Activated T-helper 2 cell treated with anti-CD3 and anti-CD28 coated beads, Interferon-gamma antibody, Interleukin-2, Interleukin-4, amounts not matched to agents 10 μg/mL and 5 μg/mL and 100 μg/mL, durations not matched to agents 14 hours and 24 hours and 36 hours (primary cell): ENCODE measurements at places on chromosomes 3 and 15. TPM values are rescaled to one million over a fixed set of nuclear protein-coding genes. Genes with fewer than 3 reads are reported as not detected.
A peak's percentile ranks its signal among the peaks of the same experiment; 100 is the strongest.

EPHA3 gene
- not detected in 2 replicates for total RNA-seq

DNA sequence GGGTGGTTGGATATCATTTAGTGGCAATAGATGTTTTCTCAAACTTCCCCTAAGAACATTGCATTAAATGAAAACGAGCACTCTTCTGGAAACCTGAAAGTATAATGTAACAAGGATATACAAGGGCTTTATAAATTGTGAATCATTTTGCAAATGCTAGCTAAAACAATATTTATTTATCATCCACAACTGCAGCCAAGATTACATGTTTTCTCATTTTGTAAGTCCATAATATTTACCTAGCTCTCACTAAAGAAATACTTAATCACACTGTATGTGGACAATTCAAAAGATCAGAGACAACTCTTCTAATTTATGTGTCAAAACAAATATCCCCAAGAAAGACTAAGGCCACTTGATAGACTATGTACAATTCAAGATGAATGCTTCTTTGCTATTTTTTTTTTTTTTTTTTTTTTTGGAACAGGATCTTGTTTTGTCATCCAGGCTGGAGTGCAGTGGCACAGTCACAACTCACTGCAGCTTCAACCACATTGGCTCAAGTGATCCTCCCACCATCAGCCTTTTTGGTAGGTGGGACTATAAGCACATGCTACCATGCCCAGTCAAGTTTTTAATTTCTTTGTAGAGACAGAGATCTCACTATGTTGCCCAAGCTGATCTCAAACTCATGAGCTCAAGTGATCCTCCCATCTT lies 427.7 kb upstream of the THBS1 start:
- H3K27ac ChIP-seq, result no peak overlapping the region
- DNase-seq, result no peak
- H3K4me3 ChIP-seq, result no peak overlapping the region
- no peaks in the 10 kb centered on the region for H3K4me1 ChIP-seq

- peaks cover 13% of the 10 kb centered on the region for H3K4me1 ChIP-seq
- no peak overlapping the region for H3K27ac ChIP-seq
- H3K27me3 ChIP-seq, result peaks cover 39% of the 10 kb centered on the region
- H3K36me3 ChIP-seq, result no peaks in the 10 kb centered on the region
- H3K4me3 ChIP-seq, result no peak overlapping the region
- DNase-seq, result no peak
Observed at GRCh38 chr3:186613637-186614265, 891 bp downstream of the AHSG start.

- H3K27ac ChIP-seq, result no peak overlapping the region
- H3K4me1 ChIP-seq, result peaks cover 15% of the 10 kb centered on the region
- peaks cover 41% of the 10 kb centered on the region for H3K36me3 ChIP-seq
- no peaks in the 10 kb centered on the region for H3K27me3 ChIP-seq
- no peak overlapping the region for H3K4me3 ChIP-seq
Observed at GRCh38 chr15:90623854-90624253, 93.3 kb upstream of the BLM start.

DNA sequence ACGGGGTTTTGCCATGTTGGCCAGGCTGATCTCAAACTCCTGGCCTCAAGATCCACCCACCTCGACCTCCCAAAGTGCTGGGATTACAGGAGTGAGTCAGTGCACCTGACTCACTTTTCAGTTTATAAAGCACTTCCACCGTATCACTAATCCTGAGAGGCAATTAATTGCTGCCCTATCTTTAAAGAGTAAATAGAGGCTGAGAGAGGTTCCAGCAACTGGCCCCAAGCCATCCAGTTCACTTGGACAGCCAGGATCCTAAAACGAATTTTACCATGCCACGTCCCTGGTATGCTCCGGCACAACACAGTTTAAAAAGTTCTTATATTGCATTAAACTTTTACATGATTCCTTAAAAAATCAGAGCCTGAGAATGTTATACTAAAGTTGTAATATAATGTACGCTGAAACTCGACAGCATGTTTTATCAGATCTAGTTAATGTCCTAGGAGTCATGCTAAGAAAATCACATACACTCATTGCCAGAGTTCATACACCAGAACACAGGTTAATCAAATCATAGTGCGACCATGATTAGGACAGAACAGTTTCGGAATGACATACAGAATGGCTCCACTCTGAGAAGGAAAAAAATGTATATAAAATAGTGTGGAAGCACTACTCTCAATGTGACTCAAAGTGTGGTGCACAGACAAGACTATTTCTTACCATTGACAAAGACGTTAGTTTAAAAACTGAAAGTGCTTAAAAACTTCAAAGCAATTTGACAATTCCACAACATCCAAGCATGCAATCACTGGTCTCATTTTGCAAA lies 125.4 kb downstream of the ULK4 start:
- no peaks in the 10 kb centered on the region for H3K36me3 ChIP-seq
- no peak overlapping the region for H3K4me3 ChIP-seq
- peaks cover 8% of the 10 kb centered on the region for H3K4me1 ChIP-seq
- no peaks in the 10 kb centered on the region for H3K27me3 ChIP-seq

GRCh38 chr3:43298292-43298691 lies 12.0 kb downstream of the SNRK start:
- no peak for DNase-seq
- H3K27me3 ChIP-seq, result no peaks in the 10 kb centered on the region
- H3K4me3 ChIP-seq, result peak overlapping the region; percentile 32
- peak overlapping the region; percentile 18 for H3K27ac ChIP-seq
- peaks cover 63% of the 10 kb centered on the region for H3K4me1 ChIP-seq
- peaks cover 24% of the 10 kb centered on the region for H3K36me3 ChIP-seq

DNA sequence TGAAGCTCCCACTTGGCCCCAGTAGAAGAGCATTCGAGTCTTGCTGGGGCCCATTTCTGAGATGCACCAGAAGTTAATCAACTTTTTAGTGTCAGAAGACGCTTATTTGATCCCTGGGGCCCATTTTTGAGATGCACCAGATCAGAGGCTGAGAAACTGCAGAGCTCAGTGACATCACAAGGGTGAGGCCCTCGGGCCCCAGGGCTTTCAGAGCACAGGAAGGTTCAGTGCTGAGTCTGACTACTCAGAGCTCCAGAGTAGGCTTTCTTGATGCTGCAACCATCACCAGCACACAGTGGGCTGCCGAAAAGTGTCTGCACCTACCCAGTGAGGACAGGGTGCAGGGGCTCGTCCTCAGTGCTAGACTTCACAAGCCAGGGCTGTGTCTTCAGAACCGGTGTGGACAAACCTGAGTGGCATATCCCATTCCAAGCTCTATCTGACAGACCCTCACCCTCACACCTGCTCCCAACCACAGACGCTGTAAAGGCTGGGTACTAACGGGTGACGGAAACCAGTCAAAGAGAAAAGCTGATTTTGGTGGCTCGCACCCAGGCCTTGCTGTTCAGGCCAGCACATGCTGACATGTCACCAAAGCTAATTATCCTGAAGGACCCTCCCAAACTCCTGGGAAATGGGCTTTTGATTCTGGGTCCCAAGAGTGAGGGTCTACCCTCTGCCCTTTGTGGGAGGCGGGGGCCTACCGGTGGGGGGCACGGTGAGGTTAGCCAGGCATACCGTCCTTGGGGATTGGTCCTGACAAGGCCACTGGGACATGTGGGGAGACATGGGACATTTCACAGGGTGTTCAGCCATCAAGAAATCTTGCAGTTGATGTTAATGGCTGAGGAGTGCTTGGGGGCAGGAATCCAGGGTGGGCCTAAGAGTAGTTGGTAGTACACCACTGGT lies 83.0 kb downstream of the PDCD6IP start:
- no peak overlapping the region for H3K27ac ChIP-seq
- peaks cover 4% of the 10 kb centered on the region for H3K4me1 ChIP-seq
- H3K4me3 ChIP-seq, result no peak overlapping the region
- no peaks in the 10 kb centered on the region for H3K36me3 ChIP-seq
- peaks cover 2% of the 10 kb centered on the region for H3K27me3 ChIP-seq

DNA sequence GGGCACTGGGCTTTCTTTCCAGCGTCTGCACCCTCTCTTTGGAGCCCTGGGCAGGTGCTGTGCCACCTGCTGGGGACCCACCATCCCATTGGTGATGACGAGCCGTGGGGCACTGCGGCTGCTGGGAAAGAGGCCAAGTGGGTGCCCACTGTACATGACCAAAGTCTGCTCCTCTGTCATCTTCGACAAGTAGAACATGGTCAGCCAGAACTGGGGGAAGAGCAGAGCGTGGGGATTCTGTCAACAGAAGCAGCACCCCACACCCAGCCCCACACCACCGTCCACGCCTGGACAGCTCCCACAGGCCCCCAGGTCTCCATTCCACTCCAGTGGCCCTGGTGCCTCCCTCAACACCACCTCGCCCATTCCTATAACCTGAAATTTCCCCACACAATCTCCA lies 9.7 kb downstream of the UROC1 start:
- H3K4me1 ChIP-seq, result no peaks in the 10 kb centered on the region
- DNase-seq, result no peak
- H3K4me3 ChIP-seq, result no peak overlapping the region
- no peak overlapping the region for H3K27ac ChIP-seq

DNA sequence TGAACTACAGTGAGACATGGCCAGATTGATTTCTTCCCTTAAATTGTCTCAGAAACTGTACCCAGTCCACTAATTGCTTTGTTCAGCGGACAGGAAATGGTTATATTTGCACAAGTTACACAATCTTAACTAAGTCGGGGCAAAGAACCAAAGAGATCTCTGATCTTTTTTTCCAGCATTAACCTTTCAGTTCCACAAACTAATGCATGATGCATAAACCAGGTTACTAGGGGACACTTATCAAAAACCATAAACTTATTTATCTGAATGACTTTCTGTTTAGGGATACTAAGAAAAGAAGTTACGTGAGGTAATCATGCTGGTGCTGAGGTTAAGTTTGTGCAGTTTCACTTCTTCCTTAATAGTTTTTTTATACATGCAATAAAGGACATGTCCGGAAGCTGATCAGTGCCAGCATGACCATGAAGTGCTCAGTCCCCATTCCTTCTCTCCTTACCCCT lies 22.4 kb downstream of the FNDC3B start:
- no peak overlapping the region for H3K27ac ChIP-seq
- no peak overlapping the region for H3K4me3 ChIP-seq
- H3K36me3 ChIP-seq, result peaks cover 20% of the 10 kb centered on the region
- no peaks in the 10 kb centered on the region for H3K27me3 ChIP-seq
- peaks cover 41% of the 10 kb centered on the region for H3K4me1 ChIP-seq

GRCh38 chr3:20121088-20121487 lies 64.9 kb downstream of the SGO1 start:
- peaks cover 2% of the 10 kb centered on the region for H3K4me1 ChIP-seq
- H3K4me3 ChIP-seq, result no peak overlapping the region
- DNase-seq, result no peak
- no peak overlapping the region for H3K27ac ChIP-seq
- H3K36me3 ChIP-seq, result peaks cover 61% of the 10 kb centered on the region

DNA sequence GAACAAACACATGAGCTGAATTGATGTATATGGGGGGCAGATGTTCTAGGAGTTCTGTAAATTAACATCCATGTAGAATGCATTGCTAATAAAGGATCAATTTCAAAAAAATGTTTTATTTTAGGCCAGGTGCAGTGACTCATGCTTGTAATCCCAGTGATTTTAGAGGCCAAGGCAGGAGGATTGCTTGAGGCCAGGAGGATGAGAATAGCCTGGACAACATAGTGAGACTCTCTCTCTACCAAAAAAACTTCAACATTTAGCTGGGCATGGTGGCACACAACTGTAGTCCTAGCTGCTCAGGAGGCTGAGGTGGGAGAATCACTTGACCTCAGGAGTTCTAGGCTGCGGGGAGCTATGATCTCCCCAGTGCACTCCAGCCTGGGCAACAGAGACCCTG lies 6.5 kb upstream of the NUP210 start:
- H3K4me1 ChIP-seq, result peaks cover 41% of the 10 kb centered on the region
- no peak overlapping the region for H3K4me3 ChIP-seq
- H3K36me3 ChIP-seq, result no peaks in the 10 kb centered on the region
- no peaks in the 10 kb centered on the region for H3K27me3 ChIP-seq
- DNase-seq, result no peak

GRCh38 chr3:81931265-81932251 lies 170.1 kb upstream of the GBE1 start:
- H3K27me3 ChIP-seq, result no peaks in the 10 kb centered on the region
- no peaks in the 10 kb centered on the region for H3K4me1 ChIP-seq
- H3K36me3 ChIP-seq, result no peaks in the 10 kb centered on the region
- DNase-seq, result no peak
